ENCODE measurements at places on chromosomes 16 and 17.

- no peak for DNase-seq
Observed at GRCh38 chr17:75468291-75468754, 11.9 kb downstream of the TMEM94 start.

GRCh38 chr17:28938552-28938951 lies 12.8 kb downstream of the PHF12 start:
- no peak for DNase-seq

DNA sequence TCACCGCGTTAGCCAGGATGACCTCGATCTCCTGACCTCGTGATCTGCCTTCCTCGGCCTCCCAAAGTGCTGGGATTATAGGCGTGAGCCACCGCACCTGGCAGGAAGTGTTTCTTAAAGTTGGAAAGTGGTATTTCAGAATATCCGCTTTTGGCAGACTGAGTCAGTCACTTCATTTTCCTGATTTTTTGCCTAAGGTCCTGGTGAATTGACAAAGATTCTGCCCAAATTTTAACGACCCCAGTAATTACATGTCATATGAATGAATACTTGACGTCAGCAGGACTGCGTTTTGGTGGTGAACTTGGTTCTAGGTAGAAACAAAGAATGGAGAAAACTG lies 4.5 kb upstream of the BRCA1 start:
- no peak for DNase-seq

DNA sequence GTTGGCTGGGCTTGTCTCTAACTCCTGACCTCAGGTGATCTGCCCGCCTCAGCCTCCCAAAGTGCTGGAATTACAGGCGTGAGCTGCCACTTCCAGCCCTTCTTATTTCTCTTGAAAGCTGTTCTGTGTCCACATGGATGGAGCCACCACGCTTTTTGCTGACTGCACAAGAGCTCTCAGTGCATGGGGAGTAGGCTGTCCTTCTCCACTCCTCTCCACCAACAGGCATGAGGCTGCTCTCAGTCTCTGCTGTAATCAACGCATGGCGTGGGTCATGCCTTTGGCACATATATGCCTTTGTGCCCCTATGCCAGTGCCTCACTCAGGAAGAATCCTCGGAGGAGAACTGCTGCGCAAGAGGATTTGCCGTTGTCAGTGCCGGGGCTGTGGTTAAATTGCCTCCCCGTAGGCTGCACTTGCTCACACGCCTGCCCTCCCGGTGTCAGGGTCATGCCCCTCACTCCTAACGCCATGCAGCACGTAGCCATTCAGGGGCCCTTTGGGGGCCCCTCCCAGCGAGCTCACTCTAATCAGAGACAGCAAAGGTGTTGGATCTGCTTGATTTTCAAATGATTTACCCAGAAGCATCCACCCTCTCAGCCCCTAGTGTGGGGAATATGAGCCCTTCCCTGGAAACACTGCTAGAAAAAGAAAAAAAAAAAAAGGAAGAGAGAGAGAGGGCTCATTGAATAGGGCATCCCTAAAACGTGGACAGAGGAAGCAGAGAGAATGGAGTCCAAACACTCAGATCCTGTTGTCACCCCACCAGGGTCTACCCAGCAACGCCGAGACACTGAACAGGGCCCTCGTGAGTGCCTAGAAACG lies 47.5 kb upstream of the ZCCHC14 start:
- DNase-seq, result no peak

GRCh38 chr16:12542818-12543699 lies 260.6 kb downstream of the CPPED1 start:
- DNase-seq, result no peak

DNA sequence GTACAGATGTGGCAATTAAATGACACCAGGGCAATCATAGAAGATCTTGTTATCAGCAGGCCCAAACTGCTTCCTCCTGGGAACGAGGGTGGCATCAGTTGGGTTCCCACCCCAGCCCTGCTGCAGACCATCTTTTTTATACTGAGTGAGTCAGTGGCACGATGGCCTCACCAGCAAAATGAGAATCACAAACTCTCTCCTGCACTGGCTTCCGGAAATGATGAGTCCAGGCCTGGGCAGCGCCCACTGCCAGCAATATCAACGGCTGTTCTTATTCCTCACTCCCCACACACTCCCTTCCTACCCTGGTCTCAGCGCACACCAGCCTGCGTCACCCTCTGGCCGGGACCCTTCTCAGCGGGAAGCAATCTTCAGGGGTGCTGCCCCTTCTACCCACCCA lies 340.3 kb downstream of the FOXL1 start:
- no peak for DNase-seq

DNA sequence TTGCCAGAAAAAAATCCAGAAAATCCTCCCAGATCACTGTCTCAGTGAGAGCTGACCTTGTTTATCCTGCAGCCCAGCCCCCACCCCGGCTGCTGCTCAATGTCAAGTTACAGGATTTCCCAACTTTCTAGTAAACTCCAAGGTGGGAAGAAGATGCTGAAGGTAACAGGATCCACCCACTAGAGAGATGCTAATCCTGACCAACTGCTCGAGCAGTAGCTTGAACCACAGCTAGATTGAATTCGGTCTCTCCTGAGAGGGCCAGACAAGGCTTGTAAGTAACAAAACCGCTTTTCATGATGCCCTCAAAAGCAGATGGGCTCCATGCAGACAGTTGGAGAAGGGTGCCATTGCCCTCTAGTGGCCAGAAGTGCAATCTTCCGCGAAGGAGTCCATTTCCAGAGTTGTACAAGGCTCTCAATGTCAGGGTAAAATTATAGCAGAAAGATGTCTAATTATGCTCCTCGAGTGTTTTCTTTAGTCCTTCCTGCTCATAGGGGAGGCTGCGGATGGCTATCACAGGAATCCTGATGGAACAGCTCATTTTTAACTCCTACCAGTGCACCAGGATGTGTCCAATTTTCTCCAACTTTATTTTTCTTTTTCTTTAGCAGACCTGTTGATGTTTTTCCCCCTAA lies 3.9 kb downstream of the CDH11 start:
- DNase-seq, result no peak

GRCh38 chr16:87702325-87702811 lies 63.4 kb downstream of the KLHDC4 start:
- DNase-seq, result no peak

All from SIG-M5 (cell line).